ENCODE measurements at places on chromosomes 2 and 18.

GRCh38 chr2:169200756-169201155 is 131.4 kb downstream of the DHRS9 start:
- no peak for DNase-seq

- DNase-seq, result no peak
Measured at GRCh38 chr2:25989154-25989553, 6.9 kb upstream of the KIF3C start.

GRCh38 chr18:37408676-37409265 is 156.8 kb downstream of the CELF4 start:
- DNase-seq, result no peak

DNA sequence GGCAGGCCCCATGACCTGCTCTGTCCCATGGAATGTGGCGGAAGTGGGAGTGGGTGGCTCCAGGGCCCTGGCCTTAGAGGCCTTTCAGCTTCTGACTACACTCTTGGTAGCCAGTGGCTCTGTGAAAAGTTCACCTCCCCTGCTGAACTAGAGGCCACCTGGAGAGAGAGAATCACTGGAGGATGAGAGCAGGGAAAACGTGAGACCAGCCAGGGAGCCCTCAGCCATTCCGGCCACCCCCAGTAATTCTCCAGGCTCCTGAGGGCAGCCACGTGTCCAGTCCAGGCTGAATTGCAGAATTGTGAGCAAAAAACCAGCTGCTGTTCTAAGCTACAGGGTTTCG is 10.5 kb downstream of the COLEC12 start:
- DNase-seq, result no peak

Measured in GM23248 (cell line).